NCI-H748 treated with DMSO at 0.1 percent for 48 hours (cell line): ENCODE measurements at places on chromosomes 2 and 18.

- DNase-seq: no peak
These were observed 1655.6 kb downstream of the DPP10 start for GRCh38 chr2:116098049-116098448.

DNA sequence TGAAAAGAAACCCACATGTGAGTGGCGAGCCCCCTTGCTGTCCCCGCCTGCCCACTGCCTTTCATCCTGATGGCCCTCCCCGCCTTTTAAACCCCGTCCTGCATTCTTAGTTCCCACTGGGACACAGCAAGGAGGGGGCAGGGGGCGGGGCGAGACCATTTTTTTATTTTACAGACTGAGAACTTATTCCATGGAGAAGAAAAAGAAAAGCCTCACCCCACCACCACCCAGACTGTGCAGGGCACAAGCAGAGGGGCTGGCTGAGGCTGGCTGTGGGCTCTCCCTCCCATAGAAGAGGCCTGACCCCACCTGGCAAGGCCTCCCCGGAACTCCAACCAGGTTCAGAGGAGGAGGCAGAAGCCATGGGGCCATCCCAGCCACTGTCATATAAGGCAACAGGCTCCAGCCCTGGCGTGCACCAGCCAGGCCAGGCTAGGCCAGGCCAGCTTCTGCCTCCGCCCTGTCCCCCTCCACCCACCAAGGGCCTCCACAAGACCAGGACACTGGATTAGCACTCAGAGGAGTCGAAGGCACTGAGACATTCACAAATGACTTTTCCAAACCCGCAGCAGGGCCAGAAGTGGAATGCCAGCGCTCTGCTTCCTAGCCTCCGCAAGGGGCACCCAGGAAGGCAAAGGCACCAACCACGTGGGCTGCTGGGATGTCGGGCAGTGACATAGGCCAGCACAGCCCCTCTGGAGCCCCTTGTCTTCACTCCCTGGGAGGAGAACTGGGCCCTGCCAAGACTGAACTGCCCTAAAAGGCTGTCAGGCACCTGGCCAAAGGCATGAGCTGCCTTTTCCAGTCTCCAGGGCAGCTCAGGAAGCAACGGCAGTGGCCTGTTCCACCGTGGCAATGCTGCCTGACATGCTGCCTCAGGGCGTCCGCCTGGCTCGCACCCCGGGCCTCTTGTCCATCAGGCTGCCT lies 37.5 kb upstream of the SEMA4C start:
- no peak for DNase-seq

DNA sequence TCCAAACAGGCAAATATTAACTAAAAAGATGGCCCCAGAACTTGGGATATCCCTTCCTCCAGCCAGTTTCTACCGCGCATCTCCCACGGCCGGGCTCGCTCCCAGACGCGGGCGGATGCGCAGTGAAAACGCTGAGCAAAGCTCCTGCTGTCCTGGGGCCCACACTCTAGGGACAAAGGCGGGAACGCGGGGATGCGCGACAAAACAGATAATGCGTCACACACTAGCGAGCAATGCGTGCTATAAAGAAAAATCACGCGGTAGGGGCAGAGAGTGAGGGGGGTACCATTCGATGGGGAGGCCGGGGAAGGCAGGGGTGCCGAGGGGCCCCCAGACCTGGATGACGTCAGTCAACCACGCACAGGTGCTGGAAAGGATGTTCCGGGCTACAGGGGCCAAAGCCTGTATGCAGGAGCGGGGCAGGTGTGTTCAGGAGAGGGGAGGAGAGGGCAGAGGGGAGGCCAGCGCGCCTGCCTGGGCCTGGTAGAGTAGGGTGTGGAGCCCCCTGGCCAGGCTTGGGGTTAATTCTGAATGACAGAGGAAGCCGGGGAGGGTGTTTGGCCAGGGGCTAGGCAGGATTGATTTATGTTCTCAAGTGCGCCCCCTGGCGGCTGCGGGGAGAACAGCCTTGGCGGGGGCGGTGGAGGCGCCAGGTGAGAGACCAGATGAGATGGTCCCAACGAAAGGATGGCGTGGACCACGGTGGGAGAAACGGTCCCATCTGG lies 14.9 kb upstream of the ITM2C start:
- DNase-seq: no peak

- no peak for DNase-seq
These were observed 44.0 kb upstream of the XPO1 start for GRCh38 chr2:61582165-61582564.

DNA sequence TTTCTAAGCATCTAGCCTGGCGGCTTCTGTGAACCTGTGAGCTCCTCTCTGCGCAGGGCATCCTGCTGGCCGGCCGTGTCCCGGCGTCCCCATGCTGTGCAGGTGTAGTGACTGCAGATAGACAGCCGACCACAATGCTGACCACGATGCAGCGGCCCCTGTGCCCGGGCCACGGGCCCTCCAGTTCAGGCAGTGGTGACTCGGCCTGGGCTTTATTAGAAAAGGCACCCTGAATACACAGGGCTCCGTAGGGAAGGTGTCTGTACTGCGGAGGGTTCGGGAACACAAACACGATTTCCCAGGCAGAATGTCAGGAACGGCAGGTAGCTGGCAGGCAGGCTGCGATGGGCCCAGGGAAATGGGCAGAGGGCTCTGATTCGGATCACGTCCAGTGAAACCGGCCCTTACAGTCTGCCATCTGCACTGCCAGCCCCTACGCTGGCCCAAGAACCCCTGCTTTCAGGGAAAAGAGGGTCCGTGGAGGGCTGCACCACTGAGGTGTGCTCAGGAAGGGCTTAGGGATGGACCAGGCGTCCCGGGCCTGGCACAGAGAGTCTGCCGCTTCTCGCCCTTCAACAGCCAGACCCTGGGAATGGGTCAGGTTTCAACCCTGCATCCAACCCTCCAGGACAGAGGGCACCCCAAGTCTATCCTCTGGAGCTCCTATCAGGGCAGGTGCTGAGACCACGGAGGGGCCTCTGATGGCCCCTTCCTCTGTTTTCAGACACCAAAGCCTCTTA lies 196.5 kb downstream of the HDAC4 start:
- no peak for DNase-seq

DNA sequence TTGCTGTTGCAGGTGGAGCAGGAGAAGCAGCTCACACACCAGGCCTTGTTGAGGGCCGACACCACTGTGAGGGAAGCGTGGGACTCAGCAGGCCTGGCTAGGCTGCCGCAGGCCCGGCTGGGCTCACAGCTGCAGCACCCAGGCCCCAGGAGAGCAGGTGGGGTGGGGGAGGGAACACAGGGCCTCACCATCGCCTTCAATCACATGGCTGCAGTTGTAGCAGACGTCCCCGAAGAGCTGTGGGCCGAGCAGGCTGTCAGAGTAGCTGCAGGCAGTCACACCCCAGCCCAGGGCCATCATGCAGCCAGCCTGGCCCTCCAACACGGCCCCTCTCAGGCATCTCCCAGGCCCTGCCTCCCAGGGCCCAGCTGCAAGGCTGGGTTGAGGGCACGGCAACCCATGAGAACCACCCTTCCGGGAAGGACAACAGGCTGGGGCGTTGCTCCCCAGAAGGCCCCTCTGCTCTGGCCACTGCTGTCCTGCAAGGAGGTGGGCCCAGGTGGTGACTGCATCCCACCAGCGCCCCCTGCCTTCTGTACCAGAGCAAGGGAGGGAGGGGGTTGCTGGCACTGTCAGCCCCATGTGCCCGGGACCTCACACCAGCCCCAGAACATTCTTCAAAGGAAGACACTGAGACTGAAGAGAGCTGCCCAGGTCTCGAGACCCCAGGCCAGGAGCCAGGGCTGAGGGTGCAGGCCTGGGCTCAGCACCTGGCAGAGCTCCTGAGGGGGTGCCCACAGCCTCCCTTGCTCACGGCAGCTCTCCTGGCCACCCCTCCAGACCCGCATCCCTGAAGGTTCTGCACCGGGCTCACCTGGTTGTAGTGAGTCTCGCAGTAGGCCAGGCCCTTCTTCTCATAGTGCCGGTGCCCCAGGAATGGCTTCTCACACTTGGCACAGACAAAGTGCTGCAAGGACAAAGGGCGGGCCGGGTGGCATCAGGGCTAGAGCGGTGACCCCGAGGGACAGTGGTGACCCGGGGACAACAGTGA lies 5.6 kb upstream of the GPR17 start:
- no peak for DNase-seq

- DNase-seq: no peak
These were observed 21.7 kb upstream of the RAB10 start for GRCh38 chr2:26011990-26012856.

GRCh38 chr2:46328291-46328690 lies 31.1 kb downstream of the EPAS1 start:
- DNase-seq: no peak

GRCh38 chr2:145137901-145138300 lies 618.0 kb upstream of the ZEB2 start:
- DNase-seq: no peak

DNA sequence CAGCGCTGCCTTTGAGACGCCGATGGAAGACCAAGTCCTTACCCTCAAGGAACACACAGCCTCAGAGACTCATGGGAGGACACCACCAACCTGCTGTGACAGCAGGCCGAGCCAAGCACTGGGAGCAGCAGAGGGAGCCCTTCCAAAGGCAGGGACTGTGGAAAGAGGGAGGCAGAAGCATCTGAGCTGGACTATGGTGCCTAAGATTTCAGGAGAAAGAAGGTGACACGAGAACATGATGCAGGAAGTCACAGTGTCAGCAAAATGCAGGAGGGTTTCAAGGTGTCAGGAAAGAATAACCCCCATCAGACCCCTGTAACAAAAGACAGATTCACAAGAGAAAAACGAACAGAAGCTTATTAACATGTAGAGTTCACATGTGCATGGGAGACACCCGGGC lies 24.2 kb upstream of the COX7A2L start:
- no peak for DNase-seq

- DNase-seq: no peak
These were observed 15.5 kb downstream of the CACNB4 start for GRCh38 chr2:152083202-152083875.

GRCh38 chr2:231429901-231430300 lies 34.4 kb downstream of the NCL start:
- DNase-seq: no peak

- no peak for DNase-seq
These were observed 54.7 kb downstream of the SPRED2 start for GRCh38 chr2:65377556-65378192.

GRCh38 chr2:172613040-172613439 lies 57.1 kb downstream of the PDK1 start:
- DNase-seq: no peak

GRCh38 chr2:111219734-111220505 lies 99.2 kb downstream of the BCL2L11 start:
- no peak for DNase-seq

DNA sequence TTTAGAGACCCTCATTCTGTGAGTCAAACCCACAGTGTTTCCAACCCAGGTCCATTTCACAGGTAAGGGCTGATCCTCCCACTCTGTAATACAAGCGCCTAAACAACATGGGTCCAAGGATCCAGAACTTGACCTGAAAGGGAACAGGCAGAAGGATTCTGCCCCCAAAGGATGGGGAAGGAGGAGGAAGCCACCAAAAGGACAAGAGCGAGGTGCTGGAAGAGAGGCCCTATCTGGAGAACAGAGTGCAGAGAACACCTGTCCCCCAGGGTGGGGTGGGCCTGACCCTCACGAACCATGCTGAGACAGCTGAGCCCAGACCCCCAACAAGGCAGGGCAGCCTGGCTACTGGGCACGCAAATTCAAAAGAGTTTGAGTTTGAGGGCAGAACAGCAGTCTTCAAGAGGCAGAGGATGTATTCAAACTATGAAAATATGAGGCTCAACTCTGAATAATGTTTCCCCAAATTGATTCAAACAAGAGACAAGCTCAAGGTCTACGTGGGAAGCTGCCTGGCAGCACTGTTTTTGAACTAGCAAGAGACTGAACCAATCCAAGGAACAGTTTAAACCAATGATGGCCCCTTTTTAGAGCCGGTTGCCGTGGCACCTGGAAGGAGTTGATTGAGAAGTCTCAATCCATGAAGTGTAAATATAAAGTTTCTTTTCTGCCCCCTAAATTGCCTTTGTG lies 212.7 kb downstream of the ALPK2 start:
- no peak for DNase-seq

DNA sequence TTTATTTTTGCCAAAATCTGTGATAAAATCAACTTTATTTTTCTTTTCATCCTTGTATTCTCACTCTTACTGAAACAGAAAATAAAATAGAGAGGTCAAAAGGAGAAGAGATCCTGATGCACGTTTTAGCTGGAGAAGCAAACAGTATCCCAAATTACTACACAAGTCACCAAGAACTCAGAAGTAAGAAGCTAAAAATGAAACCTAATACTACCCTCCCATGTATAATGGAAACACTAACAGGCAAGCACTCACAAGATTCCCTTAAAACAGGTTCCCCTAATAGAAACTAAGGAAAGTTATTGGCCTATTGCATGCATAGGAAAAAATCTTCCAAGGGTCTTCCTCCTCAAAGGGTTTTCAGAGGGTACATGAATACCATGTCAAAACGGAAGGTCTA lies 927.0 kb downstream of the ERBB4 start:
- DNase-seq: no peak

GRCh38 chr18:24136967-24137373 lies 1.9 kb upstream of the CABYR start:
- DNase-seq: no peak

- DNase-seq: peak; percentile 57
These were observed 13.2 kb upstream of the DNAJC27 start for GRCh38 chr2:24984912-24985311.

- no peak for DNase-seq
These were observed 42.5 kb downstream of the SCTR start for GRCh38 chr2:119481501-119482455.

DNA sequence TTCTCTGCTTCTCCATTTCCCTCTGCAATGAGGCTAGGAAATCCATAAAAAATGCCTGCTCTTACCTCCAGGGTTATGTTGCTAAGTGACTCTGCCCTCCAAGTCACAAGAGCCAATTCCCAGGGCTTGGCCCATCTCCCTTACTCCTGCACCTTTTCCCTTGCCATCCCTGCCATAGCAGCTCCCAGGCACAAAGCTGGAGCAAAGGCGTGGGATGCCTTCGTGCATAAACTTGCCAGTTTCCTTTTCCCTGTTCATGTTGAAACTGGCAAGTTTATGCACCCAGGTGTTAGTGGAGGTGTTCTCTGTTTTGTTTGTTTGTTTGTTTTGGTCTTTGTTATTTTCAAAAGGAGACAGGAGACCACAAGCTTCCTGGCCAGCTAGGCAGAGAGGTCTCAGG lies 195.1 kb downstream of the ACKR3 start:
- no peak for DNase-seq

DNA sequence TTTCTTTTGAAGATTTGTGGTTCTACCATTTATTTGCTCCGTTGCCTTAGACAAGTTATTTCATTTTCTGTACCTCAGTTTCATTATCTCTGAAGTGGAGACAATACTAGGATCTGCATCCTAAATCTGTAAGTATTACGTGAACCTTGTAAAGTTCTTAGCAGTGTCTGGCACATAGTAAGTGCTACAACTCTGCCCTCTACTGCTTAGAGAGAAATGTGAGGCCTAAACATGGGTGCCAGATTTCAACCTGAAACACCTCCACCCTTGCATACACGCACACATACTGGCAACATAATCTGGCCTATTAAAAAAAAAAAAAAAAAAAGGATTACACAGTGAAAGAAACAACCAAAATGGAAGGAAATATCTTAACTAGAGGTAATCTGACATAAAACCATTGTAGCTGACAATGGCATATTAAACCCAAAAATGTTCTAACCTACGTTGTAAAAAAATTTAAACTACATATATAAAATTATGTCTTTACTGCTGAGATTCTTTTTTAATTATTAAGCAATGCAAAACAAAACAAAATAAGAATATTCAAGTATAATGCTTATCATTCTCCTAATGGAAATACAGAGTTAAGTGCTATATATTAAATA lies 132.6 kb downstream of the MAP2 start:
- DNase-seq: peak; percentile 32
